Hepatic stellate cell (primary cell): ENCODE measurements at places on chromosomes 5 and 9.

- no peak for DNase-seq
These were observed 4.3 kb upstream of the DHFR start for GRCh38 chr5:80659106-80659505.

DNA sequence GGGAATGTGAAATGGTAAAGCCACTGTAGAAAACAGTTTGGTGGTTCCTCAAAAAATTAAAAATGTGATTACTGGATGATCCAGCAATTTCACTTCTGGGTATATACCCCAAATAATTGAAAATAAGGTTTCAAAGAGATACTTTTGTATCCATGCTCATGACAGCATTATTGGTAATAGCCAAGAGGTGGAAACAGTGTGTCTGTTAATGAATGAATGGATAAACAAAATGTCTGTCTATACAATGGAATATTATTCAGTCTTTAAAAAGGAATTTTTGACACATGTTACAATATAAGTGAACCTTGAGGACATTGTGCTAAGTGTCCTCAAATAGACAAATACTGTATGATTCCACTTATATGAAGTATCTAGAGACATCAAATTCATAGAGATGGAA lies 40.1 kb downstream of the NUP214 start:
- DNase-seq: no peak

DNA sequence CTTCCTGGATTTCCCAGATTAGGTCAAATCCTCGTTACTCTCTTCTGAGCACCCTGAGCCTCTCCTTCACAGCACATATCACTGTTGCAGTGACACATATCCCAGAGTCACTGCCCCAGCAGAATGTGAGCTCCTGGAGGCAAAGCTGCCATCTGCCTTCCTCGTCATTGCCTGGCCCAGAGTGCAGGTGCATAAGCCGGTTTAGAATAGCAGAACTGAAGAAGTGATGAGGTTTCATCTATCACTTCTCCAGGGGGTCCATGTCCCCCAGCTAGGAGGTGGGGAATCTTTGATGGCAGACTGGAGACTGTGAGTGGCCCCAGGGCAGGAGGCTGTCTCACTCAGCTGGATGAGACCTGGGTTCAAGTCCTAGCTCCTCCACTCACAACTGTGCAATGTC lies 25.8 kb downstream of the NIPAL4 start:
- no peak for DNase-seq

GRCh38 chr9:91207729-91208418 lies 153.8 kb downstream of the AUH start:
- DNase-seq: peak; percentile 27

- DNase-seq: no peak
These were observed 102.5 kb upstream of the SHB start for GRCh38 chr9:38171538-38171884.

GRCh38 chr5:40842351-40842750 lies 1.2 kb downstream of the CARD6 start:
- DNase-seq: peak; percentile 42

DNA sequence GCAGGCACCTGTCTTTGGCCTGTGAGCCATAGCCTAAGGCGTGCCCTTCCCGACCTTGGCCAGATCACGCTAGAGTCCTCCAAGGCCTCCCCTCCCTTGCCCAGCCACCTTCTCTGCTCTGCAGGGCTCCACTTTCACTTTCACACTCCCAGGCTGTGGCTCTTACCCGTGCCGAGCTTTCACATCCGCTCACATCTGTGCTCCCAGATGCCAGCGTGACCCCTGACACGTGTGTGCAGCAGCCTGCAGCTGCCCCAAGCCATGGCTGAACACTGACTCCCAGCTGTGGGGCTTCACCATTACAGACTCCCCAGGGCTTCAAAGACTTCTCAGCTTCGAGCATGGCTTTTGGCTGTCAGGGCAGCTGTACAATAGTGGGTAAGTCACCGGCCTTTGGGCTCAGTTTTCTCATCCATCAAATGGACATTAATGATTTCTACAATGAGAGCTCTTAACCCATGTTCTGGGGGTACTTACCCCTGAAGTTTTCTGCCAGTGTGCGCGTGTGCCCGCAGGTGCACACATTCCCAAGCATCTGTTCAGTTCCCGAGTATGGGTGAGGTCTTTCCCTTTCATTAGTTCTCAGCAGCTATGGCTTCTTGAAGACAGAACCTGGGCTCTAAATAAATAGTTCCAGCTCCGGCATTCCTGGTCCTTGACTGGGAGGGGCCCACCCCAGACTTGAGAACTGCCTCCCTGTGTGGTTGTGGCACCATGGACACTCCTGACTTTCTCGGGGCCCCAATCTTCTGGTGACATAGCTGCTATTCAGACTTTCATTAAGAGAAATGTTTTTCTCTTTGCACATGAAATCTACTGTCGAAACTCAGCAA lies 118.6 kb downstream of the RGS3 start:
- DNase-seq: peak; percentile 74

GRCh38 chr9:109168170-109168569 lies 1.1 kb upstream of the FRRS1L start:
- no peak for DNase-seq

- DNase-seq: no peak
These were observed 615.8 kb downstream of the HTR1A start for GRCh38 chr5:63346451-63346850.
